ENCODE measurements at places on chromosomes 6 and 20. TPM values are rescaled to one million over a fixed set of nuclear protein-coding genes. Genes with fewer than 3 reads are reported as not detected.

Gene NKAIN2
- under 0.01 TPM for total RNA-seq

Gene GRM1
- total RNA-seq, result under 0.01 TPM

Gene RWDD2A
- 5.4 TPM for total RNA-seq

Gene DUSP15
- 1.2 TPM for total RNA-seq

Gene EEF1A2
- total RNA-seq, result not detected

GRCh38 chr20:41654292-41654691, 36.1 kb upstream of the CHD6 start:
- no peak overlapping the region for H3K4me3 ChIP-seq
- H3K4me1 ChIP-seq, result no peaks in the 10 kb centered on the region
- DNase-seq, result no peak
- H3K36me3 ChIP-seq, result no peaks in the 10 kb centered on the region
- H3K27me3 ChIP-seq, result peaks cover 7% of the 10 kb centered on the region

DNA sequence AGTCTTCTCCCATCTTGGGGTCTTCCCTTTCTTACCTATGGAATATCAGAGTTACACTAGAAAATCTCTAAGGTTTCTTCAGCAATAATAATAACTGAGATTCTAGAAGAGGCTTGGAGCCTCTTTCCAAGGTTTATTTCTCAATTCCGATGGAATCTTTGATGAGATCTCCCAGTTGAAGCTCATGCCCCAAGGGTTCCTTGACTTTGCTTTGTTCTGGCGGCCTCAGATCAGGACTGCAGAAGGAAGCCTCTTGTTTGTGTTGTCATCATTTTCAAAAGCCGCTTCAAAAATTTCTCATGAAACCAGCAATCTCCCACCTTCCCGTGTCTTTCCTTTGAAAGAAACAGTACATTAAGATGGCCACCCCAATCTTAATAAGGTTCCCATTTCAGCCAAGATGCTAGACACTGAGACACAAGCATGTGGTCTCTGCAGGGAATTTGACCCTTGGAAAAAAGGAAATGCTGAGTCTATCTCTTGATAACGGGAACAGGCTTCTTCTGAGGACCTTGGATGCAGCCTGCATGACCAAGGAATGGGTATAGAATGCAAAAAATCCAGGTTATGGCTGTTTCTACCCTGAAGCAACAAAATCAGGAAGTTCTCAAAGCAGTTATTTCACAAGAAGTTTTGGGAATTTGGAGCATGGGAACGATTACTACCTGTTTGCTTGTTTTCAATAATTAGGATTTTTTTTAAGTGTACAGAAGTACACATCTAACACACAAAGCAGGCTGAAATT, 141.6 kb downstream of the CD24 start:
- no peaks in the 10 kb centered on the region for H3K36me3 ChIP-seq
- H3K27ac ChIP-seq, result no peak overlapping the region
- no peaks in the 10 kb centered on the region for H3K4me1 ChIP-seq
- no peak for DNase-seq
- no peak overlapping the region for H3K4me3 ChIP-seq

GRCh38 chr6:36660771-36661471, 17.6 kb upstream of the CDKN1A start:
- H3K36me3 ChIP-seq, result no peaks in the 10 kb centered on the region
- H3K27ac ChIP-seq, result no peak overlapping the region
- DNase-seq, result no peak
- no peaks in the 10 kb centered on the region for H3K27me3 ChIP-seq

- no peak overlapping the region for H3K27ac ChIP-seq
- DNase-seq, result no peak
- no peaks in the 10 kb centered on the region for H3K27me3 ChIP-seq
- H3K4me1 ChIP-seq, result no peaks in the 10 kb centered on the region
These were observed 94.2 kb downstream of the CDS2 start for GRCh38 chr20:5221061-5221430.

DNA sequence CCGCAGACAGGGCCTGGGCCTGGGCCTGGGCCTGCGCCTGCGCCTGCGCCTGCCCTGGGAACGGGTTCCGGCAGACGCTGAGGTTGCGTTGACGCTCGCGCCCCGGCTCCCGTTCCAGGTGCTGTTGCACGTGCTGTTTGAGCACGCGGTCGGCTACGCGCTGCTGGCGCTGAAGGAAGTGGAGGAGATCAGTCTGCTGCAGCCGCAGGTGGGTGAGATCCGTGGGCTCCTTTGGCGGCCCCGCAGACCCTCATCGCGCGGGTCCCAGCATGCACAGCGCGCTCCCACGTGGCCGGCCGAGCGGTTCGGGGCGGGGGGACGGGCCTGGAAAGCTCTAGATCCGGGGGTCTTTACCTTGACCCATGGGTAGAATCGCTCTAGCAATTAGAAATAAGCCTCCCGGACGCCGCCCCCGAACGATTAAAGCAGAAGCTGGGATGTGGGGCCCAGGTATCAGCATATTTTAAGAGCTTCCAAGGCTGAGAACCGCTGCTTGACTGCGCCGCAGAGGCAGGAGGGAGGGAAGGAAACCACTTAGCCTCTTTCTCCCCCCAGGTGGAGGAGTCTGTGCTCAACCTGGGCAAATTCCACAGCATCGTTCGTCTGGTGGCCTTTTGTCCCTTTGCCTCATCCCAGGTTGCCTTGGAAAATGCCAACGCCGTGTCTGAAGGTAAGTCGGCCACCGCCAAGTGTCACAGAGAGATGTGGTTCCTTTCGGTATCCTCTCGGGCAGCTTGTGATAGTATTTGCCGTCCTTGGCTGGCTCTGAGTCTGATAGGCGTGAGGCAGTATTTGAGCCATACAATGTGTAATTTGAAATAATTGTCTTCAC, 508 bp downstream of the NOP56 start:
- peak overlapping the region; percentile 79 for H3K27ac ChIP-seq
- peak; percentile 76 for DNase-seq
- H3K4me1 ChIP-seq, result peaks cover 22% of the 10 kb centered on the region
- peak overlapping the region; percentile 98 for H3K4me3 ChIP-seq
- H3K27me3 ChIP-seq, result no peaks in the 10 kb centered on the region

DNA sequence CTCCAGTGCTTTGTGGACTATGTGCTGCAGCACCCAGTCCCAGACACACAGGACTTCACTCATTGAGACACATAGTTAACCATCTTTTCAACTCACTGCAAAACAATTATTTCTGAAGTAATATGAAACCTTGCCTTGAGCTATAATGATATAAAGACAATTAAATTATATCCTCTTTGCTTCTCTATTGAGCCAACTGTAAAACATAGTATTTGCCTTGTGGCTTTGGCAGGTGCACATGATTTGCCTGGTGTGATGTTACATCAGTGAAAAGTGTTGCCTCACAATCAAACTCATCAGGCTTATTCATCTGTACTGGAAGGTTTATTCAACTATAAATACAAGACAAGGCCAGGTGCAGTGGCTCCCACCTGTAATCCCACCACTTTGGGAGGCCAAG, 80.6 kb downstream of the NCOA7 start:
- H3K4me1 ChIP-seq, result peaks cover 13% of the 10 kb centered on the region
- no peaks in the 10 kb centered on the region for H3K27me3 ChIP-seq
- DNase-seq, result no peak
- H3K27ac ChIP-seq, result no peak overlapping the region

DNA sequence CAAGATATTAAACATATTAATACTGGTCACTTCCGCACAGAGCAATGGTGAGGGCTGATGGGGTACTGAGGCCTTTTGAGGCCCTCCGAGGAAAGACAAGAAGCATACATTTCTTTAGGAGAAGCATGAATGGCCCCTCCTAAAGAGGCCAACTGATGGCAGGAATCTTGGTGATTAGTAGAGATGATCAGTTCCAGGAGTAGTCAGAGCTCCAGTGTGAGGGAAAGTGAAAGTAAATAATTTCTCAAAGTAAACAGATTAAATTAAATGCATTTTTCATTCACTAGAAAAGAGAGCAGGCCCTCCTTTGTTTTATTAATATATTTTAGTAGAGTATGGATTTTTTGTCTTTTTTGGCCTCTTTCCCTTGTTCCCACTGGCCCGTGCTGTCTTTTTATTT, 38.2 kb downstream of the NOX3 start:
- peak overlapping the region; percentile 60 for H3K27ac ChIP-seq
- H3K27me3 ChIP-seq, result no peaks in the 10 kb centered on the region
- DNase-seq, result no peak
- peaks cover 21% of the 10 kb centered on the region for H3K4me1 ChIP-seq
- H3K36me3 ChIP-seq, result no peaks in the 10 kb centered on the region

DNA sequence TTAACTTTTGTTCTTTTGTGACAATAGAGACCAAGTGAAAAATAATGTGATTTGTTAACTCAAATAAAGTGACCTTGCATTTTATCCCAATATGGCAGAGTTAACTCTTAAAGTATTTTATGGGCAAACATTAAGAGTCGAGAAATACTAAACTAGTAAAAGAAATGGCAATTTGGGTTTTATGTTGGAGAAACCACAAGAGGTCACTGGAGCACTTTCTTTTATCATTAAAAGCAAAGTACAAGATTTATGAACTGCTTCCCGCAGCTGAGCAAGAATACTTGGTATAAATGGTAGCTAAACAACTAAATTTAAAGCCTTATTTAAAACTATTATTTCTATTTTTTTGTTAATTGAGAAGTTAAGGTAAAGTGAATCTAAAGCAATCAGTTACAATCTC, 33.5 kb upstream of the MCM9 start:
- no peaks in the 10 kb centered on the region for H3K4me1 ChIP-seq
- H3K27me3 ChIP-seq, result no peaks in the 10 kb centered on the region
- DNase-seq, result no peak
- no peaks in the 10 kb centered on the region for H3K36me3 ChIP-seq
